ENCODE measurements at places on chromosomes 7 and 10.
A peak's percentile ranks its signal among the peaks of the same experiment; 100 is the strongest.

GRCh38 chr10:123645615-123646014 is 20.5 kb upstream of the GPR26 start:
- no peak for DNase-seq

GRCh38 chr10:79444199-79445119 is 965 bp downstream of the ZCCHC24 start:
- peak; percentile 25 for DNase-seq

GRCh38 chr7:137287651-137288258 is 55.8 kb downstream of the PTN start:
- no peak for DNase-seq

GRCh38 chr7:12211711-12212485 is 804 bp downstream of the TMEM106B start:
- DNase-seq, result no peak
